Right cardiac atrium (tissue), 5 donors: ENCODE measurements at places on chromosomes 1 and 21.

DNA sequence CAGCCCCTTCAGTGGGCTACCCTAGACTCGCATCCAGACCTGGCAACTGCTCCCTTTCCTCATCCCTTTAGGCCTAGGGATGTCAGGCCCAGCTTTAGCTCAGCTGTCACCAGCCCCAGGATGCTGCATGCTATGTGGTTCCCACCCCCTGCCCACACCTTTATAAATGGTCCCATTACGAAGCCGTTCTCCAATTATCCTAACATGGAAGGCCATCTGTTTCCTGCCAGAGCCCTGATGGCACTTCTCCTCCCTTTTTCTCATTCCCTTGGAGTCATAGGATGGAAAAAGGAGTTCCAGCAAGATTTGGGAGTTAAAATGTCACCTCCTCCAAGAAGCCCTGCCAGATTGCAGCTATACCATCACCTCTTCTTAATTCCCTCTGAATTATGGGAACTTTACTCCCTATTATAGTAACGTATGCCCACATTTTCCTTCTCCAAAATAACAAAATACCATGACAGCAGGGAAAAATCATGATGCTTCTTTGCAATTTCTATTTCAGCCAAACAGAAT lies 205.0 kb upstream of the GRIK3 start:
- DNase-seq, result no peak

- peak; percentile 90 for DNase-seq
These were observed 13.2 kb downstream of the MEGF6 start for GRCh38 chr1:3598051-3598491.

DNA sequence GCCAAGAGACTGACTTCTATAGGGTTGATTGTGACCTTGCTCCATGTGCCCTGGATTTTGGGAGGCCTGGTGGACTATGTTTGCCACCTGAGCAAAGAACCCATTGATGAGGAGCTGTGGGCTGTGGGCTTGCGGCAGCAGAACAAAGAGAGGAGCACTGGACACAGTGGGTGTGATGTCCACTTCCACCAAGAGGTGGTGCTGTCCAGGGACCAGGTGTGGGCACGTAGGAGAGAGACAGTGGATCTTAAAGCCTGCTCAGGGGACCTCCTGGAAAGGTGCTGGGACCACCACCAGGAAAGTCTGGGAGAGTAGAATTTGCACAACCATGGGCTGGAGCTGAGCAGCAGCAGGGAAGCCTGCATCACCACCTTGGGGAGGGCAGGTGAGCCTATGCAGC lies 106.7 kb upstream of the ETS2 start:
- DNase-seq, result no peak

- no peak for DNase-seq
These were observed 13.9 kb upstream of the COL6A2 start for GRCh38 chr21:46083791-46084561.

DNA sequence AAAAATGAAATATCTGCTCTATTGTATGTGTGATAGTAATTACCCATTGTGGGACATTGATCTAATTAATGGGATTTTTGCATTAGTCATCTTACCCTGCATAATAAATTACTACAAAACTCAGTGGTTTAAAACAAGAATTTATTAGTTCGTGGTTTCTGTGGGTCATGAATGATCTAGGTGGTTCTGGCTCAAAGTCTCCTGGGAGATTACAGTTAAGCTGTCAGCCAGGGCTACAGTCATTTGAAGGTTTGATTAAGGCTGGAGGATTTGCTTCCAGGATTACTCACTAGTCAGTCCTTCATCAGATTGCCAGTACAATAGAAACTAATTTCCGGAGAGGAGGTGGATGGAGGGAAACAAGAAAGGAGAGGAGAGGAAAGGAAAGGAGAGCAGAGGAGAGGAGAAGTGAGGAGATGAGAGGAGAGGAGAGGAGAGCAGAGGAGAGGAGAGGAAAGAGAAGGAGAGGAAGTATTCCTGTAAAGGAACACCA lies 60.4 kb upstream of the TNFSF4 start:
- DNase-seq, result no peak

- no peak for DNase-seq
These were observed 142.4 kb downstream of the CAMTA1 start for GRCh38 chr1:6927626-6928025.

- no peak for DNase-seq
These were observed 15.8 kb downstream of the CD2 start for GRCh38 chr1:116769994-116770393.

- DNase-seq, result no peak
These were observed 160.5 kb downstream of the LTN1 start for GRCh38 chr21:28832013-28832714.

DNA sequence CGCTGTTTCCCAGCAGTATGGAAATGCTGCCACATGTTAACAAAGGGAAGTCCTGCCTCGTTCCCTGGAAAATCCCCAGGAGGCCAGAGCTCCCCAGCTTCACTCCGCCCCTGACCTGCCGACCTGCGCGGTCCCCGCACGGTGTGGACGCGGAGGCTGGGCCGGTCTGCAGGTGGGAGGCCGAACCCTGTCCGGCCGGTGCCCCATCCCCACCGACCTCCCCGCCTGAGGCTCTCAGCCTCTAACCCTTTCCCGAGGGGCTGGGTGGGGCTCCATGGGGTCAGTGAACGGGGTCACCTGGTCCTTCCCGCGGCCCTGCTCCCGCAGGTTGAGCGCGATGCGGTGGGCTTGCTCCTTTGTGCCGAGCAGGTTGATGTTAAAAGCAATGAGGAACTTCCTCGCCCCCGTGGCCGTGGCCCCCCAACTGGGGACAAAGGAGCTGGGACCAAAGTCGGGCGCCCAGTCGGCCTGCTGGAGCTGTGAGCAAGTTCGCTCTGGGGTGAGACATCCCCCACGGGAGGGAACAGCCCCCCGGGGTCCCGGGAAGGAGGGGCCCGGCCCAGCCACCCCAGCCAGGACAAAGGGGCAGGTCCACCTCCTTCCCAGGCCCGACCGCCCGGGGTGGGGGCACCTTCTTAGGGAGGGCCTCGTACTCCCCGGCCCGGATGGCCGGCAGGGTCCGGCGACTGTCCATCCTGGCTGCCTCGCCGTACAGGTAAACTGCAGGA lies 4.0 kb downstream of the FTCD start:
- peak; percentile 16 for DNase-seq

GRCh38 chr1:233459470-233459945 lies 132.0 kb downstream of the MAP3K21 start:
- DNase-seq, result no peak

DNA sequence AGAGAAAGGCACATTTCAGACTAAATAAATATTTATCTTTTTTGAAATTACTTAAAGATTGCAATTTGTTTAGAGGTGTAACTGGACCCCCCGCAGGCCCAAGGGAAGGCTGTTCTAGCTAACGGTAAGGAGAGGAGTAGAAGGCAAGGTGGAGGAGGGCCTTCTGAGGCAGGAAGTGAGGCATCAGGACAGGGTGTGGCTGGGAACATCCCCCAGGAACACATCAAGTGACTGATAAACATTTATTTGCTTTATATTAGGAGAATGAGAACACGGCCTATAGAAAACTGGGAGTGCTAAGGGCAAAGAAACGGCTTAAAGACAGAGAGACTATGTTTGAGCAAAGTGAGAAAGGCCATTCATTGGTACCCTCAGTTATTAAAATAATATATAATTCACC lies 23.2 kb downstream of the HIVEP3 start:
- no peak for DNase-seq

- DNase-seq, result no peak
These were observed 11.7 kb upstream of the MAP3K21 start for GRCh38 chr1:233315718-233316301.

DNA sequence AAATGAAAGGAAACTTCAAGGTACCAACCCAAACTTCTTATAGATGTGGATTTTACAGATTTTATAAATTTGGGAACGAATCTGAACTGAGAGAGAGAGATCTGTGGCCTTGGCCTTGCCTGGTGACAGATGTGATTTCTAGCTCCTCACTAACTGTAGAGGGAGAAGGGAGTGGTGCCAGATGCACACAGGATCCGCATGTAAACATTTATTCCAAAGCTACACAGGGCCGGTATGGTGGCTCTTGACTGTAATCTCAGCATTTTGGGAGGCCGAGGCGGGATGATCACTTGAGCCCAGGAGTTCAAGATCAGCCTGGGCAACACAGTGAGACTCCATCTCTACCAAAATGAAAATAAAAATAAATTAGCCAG lies 77.1 kb downstream of the PGBD5 start:
- DNase-seq, result no peak
